Myometrial cell (primary cell): ENCODE measurements at places on chromosomes 3 and 15. TPM values are rescaled to one million over a fixed set of nuclear protein-coding genes. Genes with fewer than 3 reads are reported as not detected.

The KLHL18 gene
- total RNA-seq, result 11.2 and 22.5 TPM in 2 replicates

The CCR3 gene
- not detected in 2 replicates for total RNA-seq

The GRK7 gene
- under 0.01 TPM in 1 of 2 replicates, not detected in the other for total RNA-seq

The CBLB gene
- 9.5 and 20.9 TPM in 2 replicates for total RNA-seq

The RRP9 gene
- 25.5 and 30.0 TPM in 2 replicates for total RNA-seq

The GABRA5 gene
- total RNA-seq, result not detected in 2 replicates

The TMCO5A gene
- total RNA-seq, result not detected in 2 replicates

The GOLGA8Q gene
- total RNA-seq, result not detected in 2 replicates

The RHO gene
- total RNA-seq, result not detected in 2 replicates

The IGSF11 gene
- under 0.01 TPM in 1 of 2 replicates, not detected in the other for total RNA-seq

The MINDY4B gene
- not detected in 2 replicates for total RNA-seq

The GRIP2 gene
- total RNA-seq, result under 0.01 and 0.35 TPM in 2 replicates

The WNT7A gene
- total RNA-seq, result not detected in 2 replicates
